Hematopoietic multipotent progenitor cell (in vitro differentiated cells): ENCODE measurements at places on chromosomes 5 and 9.

GRCh38 chr5:139667001-139667729, 19.0 kb downstream of the CXXC5 start:
- DNase-seq: no peak

DNA sequence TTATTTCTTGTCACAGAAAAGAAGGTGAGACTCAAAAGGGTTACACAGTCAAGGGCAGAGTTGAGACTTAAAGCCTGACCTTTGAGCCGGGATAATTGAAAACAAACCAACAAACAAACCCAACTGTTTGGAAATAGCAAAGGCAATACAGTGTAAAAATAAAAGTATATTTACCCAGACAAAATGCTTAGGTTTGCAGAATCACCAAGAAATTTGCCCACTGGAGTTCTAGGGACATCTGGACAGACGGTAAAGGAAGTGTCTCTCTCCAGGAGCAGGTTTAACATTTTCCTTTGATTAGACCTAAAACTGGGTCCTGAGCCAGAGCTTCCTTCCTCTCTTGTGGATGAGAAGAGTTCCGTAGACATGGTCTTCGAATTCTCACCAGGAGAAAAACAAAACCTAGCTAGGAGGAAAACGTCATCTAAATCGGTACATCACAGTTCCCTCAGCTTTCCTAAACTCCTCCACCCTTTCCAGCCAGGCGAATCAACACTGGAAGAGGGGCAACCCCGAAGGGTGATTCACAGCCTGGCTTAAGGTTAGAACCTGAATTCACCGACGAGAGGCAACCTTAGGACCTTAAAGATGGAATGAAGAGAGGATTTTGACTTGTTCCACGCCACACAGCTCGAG, 673 bp downstream of the CDC25C start:
- no peak for DNase-seq

DNA sequence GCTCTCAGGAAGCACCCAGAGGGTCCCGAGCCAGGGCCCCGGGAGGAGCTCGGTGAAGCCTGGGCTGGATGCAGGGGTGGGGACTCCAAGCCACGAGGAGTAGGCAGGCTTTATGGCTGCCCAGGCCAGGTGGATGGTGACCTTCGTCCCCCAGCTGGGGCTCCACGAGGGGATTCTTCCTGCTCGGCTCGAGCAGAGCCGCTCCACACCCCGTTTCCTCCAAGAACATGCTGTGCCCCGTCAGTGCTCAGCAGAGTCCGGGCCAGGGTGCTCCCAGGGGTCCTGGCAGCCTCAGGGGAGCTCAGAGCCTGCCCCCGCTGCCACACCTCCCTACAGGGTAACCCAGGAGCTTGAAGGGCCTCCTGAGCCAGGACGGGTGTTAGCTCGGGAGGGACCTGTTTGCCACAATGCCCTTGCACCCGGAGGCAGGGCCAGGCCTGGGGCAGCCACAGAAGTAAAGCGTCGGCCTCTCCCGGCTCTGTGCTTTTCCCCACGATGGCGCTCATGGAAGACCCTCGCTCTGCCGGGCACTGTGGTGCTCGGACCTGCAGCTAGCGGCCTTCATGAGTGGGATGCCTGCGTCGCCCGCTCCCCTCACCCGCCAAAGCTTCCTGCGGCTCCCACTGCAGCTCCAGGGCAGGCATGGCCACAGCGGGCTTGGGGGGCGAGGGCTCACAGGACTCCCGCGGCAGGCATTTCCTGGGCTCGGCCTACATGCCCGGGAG, 86.8 kb downstream of the KCNT1 start:
- no peak for DNase-seq

DNA sequence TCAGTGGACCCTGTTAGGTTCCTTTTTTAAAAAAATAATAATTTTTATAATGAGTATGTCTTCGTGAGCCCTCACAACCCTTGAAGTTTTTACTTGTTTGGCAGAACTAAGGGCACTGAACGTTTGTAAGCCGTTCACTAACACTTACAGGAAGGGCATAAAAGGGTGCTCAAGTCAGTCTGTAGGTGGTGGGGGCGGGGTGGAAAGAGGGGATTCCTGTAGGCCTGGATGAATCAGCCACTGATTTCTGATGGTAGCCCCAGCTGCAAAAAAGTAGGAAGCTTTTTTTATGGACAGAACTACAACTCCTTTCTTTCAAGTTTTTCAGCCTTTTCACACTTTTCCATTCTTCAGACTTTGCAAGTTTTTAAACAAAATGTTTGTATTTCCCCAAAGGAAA, 35.8 kb downstream of the PIK3R1 start:
- no peak for DNase-seq

DNA sequence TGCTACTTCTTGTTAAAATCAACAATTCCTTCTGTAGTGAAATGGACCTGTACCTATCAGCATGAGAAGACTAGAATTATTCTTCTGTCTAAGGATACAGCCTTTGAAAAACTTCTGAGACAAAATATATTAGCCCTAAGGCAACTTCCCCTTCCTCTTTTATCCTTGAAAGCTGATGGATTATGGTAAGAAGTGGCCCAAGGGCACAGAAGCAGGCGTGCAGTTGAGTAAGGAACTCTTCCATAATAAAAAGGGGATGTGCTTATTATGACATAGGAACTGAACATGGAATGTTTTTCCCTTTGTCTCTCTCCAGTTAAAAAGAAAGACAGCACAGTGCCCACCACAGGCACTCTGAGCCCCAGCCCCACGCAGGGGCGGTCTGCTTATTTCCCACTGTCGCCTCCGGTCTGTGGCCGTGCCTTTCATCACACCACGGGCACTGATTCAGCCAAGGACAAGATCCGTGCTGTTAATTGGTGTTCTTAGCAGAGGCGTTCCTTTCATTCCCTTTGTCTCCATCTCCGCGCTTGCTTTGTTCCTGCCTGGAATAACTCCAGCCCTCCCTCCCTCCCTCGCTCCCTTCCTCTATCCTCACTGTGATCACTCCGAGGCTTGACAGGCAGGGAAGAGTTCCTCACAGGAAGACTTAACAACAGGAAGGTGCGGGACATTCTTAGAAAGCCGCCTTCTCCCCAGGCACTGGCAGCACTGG, 135.9 kb upstream of the OTULINL start:
- no peak for DNase-seq

- no peak for DNase-seq
Observed at GRCh38 chr5:62431735-62432620, 19.4 kb downstream of the IPO11 start.

DNA sequence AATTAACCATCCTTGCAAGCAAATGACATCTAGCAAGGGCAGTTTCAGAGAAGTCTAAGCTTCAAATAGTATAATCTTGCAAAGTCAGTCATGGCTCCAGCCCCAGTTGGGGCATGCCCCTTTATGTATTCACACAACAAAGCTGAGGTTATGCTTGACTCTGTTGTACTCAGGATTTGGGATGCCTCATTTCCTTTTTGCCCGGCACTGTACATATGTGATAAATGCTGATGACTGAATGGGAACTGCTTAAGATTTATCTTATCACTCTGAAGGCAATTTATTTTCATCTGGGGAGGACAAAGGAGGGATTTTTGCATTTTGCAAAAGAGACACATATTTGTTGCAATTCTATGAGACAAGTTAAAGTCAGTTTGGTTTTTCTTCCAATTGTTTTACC, 219.2 kb downstream of the TRPM3 start:
- no peak for DNase-seq

DNA sequence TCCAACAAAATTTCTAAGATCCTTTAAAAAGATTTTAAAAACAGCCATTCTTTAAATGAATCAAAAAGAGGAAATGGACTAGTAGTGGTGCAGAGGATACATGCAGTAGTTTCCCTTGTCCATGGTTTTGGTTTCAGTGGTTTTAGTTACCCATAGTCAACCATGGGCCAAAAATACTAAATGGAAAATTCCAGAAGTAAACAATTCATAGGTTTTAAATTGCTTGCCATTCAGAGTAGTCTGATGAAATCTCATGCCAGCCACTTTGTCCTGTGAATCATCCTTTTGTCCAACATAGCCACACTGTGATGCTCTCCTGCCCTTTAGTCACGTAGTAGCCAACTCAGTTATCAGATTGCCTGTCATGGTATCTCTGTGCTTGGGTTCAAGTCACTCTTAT, 286.1 kb downstream of the ANXA1 start:
- DNase-seq: no peak

DNA sequence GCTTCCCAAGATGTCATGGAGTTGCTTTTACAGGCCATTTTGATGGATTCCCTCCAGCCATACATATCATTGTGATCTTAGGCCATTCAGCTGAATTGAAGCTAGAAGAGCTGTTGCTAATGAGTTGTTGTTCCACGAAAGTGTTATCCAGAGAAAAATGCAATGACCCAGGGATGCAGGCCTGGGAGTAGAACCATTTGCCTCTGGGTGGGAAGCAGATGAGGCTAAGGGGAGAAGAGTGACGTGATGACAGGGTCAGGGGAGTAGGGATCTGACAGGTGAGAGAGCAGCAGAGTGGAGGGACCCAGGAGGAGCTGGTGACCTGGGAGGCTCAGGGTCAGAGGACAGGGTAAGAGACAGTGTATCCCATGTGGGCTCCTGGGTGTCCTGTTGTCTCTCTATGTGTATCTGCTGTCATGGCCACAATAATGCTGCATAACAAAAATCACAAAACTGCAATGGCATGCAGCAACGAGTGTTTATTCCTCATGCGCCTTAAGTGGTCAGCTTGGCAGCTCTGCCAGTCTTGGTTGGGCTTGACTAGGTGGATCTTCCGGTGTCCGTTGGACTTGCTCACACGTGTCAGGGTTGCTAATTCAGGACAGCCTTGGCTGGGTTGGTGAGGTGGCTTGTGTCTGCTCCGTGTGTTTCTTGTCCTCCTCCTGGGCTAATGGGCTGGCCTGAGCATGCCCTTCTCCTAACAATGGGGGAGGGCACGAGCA, 90.6 kb downstream of the LIFR start:
- no peak for DNase-seq

GRCh38 chr9:72464857-72465592, 56.4 kb upstream of the TMC1 start:
- DNase-seq: peak; percentile 92

DNA sequence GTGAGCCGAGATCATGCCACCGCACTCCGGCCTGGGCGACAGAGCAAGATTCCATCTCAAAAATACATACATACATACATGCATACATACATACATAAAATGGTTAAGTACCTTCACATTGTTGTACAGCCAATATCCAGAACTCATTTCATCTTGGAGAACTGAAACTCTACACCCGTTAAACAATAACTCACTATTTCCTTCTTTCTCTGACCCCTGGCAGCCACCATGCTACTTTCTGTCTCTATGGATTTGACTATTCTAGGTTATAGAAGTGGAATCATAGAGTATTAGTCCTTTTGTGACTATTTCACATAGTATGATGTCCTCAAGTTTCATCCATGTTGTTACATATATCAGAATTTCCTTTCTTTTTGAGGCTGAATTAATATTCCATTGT, 9.6 kb upstream of the KIF27 start:
- no peak for DNase-seq

DNA sequence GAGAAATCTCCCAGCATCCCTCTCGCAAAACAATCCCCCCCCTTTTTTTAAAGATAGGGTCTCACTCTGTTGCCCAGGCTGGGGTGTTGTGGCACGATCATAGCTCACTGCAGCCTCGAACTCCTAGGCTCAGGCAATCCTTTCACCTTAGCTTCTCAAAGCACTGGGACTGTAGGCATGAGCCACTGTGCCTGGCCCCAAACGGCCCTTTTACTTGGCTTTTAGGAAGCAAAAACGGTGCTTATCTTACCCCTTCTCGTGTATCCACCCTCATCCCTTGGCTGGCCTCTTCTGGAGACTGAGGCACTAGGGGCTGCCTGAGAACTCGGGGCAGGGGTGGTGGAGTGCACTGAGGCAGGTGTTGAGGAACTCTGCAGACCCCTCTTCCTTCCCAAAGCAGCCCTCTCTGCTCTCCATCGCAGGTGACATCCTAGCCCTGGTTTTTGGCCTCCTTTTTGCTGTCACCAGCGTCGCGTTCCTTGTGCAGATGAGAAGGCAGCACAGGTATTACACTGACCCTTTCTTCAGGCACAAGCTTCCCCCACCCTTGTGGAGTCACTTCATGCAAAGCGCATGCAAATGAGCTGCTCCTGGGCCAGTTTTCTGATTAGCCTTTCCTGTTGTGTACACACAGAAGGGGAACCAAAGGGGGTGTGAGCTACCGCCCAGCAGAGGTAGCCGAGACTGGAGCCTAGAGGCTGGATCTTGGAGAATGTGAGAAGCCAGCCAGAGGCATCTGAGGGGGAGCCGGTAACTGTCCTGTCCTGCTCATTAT, 6.8 kb downstream of the CA9 start:
- DNase-seq: no peak

DNA sequence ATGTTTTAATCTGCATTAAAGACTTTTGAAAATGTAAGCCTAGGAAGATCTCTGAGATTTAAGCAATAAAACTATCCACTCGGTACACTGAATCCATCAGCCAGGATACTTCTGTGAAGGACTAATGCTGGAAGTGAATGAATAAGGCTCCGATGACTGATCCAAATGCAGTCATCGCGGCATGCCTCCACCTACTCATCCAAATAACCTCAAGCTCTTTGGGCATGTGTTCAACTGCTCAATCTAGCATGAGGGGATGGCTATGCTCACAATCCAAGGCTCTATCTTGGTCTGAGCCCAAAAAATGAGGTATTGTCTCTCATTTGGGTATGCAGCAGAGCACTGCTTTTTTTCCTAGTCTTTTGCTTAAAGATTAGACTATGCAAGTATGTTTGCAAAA, 19.2 kb downstream of the MARCHF3 start:
- DNase-seq: no peak

DNA sequence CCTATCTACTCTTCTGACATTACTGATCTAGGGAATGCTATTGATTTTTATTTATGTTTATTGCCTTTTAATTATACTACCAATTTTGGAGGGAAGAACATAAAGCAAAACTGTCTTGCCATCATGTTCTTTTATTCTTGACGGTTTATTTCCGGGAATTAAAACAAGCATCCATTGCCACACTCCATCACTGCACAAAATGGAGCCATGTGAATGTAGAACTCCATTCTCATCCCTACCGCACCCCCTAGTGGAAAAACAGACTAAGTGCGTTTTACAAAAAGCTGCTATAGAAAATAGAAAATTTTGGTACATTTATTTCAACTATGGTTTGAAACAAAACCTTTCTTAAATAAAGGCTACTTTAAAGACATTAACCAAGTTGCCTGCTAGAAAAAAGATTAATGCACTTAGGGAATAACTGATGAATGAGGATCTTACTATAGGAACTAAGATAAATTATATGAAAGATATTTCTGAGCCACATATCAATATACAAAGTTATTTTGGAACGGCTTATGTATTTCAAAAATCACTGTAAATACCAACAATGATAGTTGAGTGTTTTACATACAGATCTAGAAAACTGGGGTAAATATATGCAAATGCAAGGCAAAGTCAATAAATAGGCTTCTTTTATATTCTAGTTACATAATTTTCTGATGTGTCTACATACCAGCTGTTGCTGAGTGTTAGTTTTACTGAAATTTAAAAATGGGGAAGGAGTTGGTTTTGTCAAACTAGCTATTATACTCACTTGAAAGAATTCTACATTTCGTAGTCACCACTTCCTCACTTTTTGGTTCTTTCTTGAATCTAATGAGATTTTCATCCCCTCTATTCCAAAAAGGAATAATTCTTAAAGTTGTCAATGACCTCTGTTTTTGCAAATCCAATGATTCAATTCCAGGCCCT, 26.5 kb downstream of the OXCT1 start:
- DNase-seq: peak; percentile 74

GRCh38 chr5:33840927-33841547, 50.8 kb downstream of the ADAMTS12 start:
- no peak for DNase-seq
